ENCODE measurements at places on chromosomes 7 and 10.

DNA sequence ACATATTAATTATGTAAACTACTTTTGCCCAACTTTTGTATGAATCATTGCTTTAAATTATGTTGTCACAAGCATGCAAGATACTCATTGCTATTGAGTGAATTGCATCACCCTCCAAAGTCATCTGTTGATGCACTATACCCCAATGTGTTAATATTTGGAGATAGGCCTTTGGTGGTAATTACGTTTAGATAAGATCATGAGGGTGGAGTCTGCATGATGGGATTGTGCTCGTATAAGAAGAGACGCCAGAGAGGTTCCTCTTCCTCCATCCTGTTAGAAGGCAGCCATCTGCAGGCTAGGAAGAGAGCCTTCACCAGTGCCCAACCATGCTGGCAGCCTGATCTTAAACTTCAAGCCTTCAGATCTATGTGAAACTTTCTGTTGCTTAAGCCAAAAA is 95.3 kb upstream of the MAGI2 start:
- DNase-seq: no peak

DNA sequence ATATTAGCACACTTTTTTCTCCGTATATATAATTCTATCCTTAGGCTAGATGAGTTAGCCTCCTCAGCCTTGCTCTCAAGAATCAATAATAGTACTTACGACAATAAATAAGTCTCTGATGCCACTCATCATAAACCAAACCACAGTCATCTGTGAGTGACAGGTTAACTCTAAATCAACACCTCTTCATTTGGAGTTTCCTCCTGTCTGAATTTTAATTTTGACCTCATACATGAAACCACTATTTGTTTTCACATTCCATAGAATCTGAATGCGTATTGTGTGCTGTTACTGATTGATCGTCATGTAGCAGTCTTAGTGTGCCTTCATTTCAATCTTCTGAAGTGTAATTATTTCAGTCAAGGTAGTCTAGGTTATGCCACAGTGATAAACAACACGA is 85.8 kb downstream of the HGF start:
- DNase-seq: no peak

- DNase-seq: no peak
Observed at GRCh38 chr10:88243836-88244730, 339.0 kb downstream of the RNLS start.

GRCh38 chr7:16921151-16921550 is 39.4 kb upstream of the AGR3 start:
- DNase-seq: no peak

DNA sequence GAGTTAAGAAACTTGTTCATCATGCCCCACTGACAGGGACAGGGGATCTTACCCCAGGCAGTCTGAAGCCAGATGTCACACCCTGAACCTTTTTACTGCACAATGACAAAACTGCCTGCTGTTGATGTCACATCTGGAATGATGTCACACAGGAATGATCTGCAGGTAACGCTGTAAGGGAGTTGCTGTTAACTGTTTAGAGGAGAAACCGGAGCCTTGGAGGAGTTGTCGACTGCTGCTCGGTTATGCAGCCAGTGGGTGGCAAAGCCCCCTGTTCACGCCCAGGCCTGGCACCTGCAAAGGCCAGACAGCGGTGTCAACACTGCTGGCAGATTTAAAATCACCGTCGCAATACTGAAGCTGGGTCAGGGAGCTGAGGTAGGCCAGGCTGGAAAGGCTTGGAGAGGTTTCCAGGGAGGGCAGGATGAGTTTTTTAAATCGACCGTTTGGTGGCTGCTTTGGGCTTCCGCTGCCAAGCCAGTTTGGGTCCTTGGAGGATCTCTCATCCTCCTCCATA is 10.0 kb upstream of the SLIT1 start:
- no peak for DNase-seq

GRCh38 chr7:128017862-128018845 is 13.1 kb downstream of the LRRC4 start:
- no peak for DNase-seq

DNA sequence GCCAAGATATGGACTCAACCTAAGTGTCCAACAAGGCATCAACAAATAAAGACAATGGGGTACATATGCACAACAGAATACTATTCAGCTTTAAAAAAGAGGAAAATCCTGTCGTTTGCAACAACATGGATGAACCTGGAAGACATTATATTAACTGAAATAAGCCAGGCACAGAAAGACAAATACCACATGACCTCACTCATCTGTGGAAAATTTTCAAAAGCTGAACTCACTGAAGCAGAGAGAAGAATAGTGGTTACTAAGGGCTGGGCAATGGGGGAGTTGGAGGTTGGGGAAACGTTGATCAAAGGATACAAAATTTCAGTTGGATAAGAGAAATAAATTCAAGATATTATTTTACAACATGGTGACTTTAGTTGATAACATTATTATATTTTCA is 221.4 kb upstream of the PITRM1 start:
- DNase-seq: no peak

- DNase-seq: no peak
Observed at GRCh38 chr10:98100476-98100875, 34.0 kb upstream of the R3HCC1L start.

DNA sequence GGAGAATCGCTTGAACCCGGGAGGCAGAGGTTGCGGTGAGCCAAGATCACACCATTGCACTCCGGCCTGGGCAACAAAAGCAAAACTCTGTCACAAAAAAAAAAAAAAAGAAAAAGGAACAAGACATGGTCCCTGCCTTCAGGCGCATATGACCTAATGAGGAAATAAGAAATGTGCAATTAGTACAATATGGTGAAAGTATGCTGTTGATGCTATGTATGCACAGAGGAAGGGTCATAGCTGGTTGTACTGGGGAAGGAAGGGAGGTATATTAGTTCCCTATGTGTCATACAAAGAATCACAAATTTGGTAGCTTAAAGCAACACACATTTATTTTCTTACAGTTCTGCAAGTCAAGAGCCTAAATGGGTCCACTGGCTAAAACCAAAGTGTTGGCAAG is 97.8 kb upstream of the MPP7 start:
- DNase-seq: no peak

GRCh38 chr10:51659344-51659743 is 40.1 kb downstream of the CSTF2T start:
- no peak for DNase-seq

DNA sequence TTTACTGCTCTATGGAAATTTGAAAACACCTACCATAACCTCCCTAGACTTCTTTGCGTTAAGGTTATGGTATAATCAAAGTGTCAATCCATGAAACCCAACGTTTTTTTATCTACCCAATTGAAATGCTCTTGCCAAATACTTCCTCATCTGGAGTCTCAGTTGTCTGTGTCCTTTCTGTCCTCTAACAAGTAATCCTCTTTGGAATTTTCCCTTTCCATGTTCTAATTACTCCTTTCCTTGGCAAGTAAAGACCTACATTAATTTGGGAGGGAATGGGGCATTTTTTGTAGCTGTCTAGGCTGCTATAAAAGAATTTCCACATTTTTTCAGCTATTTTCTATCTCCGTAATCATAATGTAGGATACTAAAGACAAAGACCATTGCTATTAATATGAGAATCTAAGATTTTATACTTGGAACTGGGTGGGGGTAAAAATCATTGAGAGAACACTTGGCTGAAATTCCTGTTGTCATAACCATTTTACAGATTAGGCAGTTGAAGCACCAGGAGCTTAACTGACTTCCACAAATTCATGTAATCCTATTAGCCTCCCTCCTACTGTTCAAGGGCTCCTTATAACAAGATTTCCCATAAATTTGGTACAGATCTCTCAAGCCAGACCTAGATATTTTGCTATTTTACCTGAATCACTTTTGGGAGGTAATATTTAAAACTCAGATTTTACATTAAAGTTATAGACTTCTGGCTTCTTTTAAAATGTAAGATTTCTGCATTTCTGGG is 1307.6 kb downstream of the XPNPEP1 start:
- no peak for DNase-seq

DNA sequence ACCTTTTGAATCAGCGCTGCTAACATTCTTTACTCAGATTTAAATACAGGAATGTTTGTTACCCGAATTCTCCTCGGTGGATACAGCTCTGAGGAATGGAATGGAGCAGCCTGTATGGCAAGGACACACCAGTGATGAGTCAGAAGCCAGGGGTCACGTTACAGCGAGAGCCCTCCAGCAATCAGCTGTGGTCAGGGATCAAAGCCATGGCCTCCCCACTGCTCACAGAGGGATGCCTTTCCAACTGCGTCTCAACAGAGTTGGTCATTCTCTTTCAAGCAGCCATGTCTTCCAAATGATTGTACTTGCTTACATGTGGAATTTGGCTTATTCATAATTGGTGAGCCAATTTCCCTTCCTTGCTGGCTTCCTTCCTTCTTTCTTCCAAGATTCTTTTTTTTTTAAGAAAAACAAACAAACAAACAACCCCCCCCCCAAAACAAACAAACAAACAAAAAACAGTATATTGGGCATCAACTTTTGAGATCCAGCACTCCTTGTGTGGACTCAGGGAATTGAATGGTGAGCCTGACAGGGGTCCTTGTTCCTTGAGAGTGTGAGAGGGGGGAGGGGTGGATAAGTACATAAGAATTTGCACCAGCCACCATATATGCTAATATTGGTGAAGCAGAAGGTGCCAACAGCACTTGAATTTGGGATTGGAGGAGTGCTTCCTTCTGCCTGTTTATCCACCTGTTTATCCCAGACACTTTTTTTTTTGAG is 100.2 kb downstream of the ATXN7L1 start:
- no peak for DNase-seq

All from stimulated activated CD4-positive, alpha-beta T cell treated with anti-CD3 and anti-CD28 coated beads, Interleukin-4, amount 100 ng/mL, for 48 hours (primary cell).